ENCODE measurements at places on chromosomes 5 and 9.

DNA sequence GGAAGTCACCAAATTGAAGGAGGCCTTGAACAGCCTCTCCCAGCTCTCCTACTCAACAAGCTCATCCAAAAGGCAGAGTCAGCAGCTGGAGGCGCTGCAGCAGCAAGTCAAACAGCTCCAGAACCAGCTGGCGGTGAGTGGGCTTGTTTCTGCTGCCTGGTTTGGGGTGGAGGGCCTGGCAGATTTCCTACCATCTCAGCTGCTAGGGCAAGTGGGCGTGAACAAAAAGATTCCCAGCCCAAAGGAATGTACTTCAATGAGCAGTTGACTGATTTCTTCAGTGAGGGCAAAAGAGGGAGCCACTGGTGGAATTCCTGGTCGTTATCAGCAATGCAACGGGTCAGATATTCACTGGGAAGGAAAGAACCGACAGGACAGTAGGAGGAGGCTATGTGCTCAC is 12.6 kb upstream of the TTC23L start:
- no peak for DNase-seq

DNA sequence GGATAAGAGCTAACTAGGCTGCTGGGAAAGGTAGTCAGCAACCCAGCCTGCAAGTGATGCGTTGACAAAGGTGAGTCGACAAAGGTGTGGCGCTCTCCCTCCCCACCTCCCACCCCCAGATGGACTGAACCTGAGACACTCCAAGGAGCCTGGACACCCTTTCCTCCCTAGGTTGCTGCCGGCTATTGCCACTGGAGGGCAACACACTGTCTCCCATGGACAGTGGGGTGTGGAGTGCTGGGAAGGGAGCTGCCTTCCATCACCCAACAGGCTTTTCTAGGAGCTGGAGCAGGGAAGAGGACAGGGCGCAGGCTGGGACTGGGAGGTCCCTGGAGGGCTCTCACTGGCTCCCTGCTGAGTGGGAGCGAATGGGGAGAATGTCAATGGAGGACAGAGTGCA is 75.4 kb upstream of the ARAP3 start:
- DNase-seq = peak; percentile 30

GRCh38 chr9:89695441-89695891 is 90.7 kb downstream of the GADD45G start:
- no peak for DNase-seq

DNA sequence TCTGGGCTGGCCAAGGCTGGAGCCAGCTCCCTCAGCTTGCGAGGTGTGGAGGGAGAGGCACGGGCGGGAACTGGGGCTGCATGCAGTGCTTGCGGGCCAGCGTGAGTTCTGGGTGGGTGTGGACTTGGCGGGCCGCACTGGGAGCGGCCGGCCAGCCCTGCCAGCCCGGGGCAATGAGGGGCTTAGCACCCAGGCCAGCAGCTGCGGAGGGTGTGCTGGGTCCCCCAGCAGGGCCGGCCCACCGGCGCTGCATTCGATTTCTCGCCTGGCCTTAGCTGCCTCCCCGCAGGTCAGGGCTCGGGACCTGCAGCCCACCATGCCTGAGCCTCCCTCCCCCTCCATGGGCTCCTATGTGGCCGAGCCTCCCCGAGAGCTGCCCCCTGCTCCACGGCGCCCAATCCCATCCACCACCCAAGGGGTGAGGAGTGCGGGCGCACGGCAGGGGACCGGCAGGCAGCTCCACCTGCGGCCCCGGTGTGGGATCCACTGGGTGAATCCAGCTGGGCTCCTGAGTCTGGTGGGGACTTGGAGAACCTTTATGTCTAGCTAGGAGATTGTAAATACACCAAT is 302.6 kb upstream of the ADAMTS16 start:
- no peak for DNase-seq

Measured in COLO829 (cell line).